D341Med (cell line): ENCODE measurements at places on chromosomes 2 and 18.

DNA sequence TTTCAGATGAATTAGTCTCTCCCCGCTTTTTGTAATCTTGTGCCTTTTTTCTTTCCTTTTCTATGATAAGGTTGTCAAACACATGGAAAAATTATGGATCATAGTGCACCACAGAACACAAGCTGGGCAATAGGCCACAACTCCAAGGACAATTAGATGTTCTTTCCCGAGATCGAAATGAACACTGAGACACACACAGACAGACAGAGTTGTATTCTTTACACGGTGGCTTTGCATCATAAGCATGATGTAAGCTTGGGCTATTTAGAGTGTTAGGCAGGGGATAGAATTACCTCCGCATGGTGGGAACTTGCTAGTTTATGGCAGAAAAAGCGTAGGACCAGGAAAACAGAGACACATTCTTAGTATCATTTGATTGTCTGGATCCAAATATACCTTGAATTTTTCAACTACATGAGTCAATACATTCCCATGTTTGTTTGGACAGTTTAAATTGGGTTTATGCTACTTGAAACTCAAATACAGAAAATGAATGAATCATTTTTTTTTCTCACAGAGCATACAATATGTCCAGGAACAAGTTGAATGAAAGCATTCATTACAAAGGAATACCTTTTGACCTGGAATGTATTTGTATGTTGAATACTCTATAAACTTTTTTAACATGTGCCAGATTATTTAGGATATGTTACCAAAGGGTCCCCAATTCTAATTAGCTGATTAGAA lies 1611.5 kb upstream of the TMEFF2 start:
- DNase-seq: no peak

DNA sequence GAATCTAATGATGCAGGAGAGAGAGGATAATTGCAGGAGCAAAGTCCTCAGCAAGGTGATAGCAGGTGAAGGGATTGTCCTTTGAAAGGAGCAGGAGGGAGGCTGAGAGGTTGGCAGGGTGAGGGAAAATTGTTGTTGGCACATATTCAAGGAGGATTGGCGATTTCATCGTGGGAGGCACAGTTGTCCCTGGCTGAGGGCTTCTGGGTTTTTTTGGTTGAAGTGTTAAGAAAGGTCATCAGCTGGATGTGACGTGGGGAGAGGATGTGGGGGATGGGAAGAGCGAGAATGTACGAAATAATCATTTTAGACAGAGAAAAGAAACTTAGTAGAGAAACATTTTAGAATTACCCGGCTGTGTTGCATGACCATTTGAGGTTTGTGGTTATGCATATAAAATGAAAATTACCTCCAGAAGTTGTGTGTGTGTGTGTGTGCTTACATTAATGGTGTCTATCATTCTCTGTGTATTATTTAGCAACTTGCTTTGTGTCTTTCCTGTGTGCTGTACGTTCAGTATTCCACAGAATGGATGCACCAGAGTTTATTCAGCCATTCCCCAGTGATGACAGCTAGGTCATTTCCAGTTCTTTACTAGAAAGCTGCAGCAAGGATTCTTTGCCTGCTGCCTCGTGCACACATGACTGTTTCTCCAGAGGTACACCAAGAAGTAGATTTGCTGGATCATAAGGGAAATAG lies 67.6 kb downstream of the SDC1 start:
- no peak for DNase-seq

DNA sequence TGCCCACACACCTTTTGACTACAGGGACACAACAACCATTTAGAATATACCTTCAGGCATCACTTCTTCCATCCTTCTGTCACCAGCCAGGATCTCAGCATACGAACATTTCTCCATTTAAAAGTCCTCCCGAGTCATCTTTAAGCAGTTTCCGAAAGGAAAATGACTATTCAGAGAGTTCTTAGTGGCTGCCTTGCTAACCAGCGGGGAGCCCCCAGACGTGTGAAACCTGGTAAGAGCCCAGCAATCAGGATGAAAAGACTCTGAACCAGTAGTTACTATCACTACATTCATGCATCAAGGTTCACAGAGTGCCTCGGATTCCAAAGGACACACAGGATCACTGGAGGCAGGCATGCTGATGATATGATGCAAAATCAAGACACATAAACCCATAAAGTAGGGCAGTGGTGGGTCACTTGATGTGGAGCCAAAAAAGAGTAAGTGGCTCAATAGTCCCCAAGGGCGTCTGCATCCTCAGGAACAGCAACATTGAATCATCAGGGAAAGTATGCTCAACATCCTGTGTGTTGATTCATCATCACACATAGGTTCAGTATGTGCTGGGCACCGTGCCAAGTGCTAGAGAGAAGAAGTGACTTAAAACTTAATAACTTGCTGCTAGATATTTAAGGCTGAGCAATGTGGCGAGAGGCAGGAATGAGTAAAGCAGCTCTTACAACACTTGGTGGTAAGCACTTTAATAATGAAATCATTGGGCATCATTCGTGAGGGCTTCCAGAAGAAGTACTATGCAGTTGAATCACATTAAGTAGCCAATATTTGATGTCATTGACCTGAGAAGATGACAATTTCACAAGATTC lies 4.4 kb downstream of the CCL20 start:
- DNase-seq: no peak

DNA sequence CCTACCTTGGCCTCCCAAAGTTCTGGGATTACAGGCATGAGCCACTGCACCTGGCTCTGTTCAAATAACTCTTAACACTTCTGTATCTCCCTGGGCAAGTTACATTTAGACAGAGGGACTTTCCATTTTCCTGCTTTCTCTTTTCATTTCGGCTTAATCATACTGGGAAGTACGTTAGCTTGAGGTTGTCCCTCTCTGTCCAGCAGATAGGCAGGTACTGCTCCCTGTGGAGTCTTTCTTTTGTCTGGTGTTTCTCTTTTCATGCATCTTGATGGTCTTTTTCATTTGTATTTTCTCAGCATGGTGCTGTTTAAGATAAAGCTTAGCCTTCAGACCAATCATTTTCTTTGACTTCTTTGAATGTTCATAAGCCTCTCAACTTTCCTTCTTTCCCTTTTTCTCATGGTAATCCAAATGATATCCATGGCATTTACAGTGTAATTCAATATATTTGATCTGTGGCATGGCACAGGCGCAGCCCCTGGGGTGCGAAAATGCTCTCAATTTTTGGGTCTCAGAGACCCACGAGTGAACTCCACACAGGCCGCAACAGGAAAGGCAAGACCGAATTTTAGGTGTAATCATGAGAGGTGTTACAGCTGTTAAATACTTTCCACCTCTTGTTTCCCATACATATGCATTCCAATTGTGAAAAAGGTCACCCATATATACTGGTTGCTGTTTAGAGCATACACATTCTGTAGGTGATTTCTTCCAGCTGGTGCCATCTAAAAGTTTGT lies 99.9 kb upstream of the MYO3B start:
- DNase-seq: no peak

DNA sequence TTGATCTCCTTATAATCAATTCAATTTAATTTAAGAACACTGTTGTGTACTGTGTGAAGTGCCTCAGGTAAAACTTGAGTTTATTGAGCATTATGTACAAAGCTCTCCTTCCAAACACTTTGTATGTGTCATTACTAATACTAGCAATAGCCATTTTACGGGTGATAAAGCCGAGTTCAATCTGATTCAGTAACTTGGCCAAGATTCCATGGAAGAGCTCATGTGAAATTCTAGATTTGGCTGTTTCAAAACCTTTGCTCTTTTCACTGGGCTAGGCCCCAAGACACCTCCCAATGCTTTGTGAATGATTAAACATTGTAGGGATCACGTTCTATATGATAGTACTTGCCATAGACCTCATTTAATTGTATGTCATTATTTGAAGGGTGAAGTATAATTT lies 8.9 kb upstream of the NFE2L2 start:
- no peak for DNase-seq

- DNase-seq: no peak
Observed at GRCh38 chr18:79413426-79413825, 17.7 kb downstream of the NFATC1 start.

- no peak for DNase-seq
Observed at GRCh38 chr2:211141646-211142045, 585.2 kb downstream of the CPS1 start.

GRCh38 chr2:67213677-67214402 lies 183.3 kb upstream of the ETAA1 start:
- DNase-seq: no peak

GRCh38 chr18:6315517-6316331 lies 99.0 kb downstream of the L3MBTL4 start:
- DNase-seq: no peak

DNA sequence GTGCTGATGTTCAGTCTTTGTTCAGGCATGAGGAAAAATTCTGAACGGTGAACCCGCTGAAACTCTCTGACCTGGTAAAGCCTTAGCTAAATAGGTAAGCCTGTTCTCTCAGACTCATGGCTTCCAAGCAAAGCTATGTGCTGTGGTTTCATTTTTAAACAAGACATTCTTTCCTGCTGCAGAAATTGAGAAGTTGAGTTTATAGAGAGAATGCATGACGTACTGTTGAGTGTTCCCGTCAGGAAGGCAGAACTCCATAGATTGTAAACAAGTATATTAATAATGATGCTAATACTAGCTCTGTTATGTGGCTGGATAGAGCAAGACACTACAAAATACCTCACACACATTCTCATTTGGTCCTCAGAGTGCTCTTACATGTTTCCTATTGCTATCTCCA lies 424.0 kb upstream of the CRIM1 start:
- no peak for DNase-seq

GRCh38 chr2:199972088-199972626 lies 16.8 kb downstream of the MAIP1 start:
- no peak for DNase-seq

DNA sequence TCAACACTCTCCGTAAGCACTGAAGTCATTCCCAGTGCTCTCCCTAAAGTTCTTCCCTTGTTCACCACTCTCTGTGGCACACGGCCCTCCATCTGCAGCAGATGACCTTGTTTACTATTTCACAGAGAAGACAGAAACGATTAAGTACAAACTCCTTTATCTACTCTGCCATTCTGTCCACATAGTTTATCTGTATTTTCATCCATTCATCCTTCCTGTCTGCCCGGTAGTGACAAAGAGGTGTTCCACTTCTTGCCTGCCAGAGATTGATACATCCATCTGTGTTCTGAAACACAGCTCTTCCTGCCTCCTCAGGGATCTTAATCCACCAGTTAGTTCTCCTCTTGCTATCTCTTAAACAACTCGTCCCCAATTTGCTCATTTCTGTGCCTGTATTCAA lies 77.9 kb upstream of the CD226 start:
- DNase-seq: no peak

GRCh38 chr18:77071711-77072292 lies 60.8 kb downstream of the MBP start:
- DNase-seq: no peak

GRCh38 chr2:16522031-16522831 lies 143.4 kb downstream of the CYRIA start:
- DNase-seq: no peak

DNA sequence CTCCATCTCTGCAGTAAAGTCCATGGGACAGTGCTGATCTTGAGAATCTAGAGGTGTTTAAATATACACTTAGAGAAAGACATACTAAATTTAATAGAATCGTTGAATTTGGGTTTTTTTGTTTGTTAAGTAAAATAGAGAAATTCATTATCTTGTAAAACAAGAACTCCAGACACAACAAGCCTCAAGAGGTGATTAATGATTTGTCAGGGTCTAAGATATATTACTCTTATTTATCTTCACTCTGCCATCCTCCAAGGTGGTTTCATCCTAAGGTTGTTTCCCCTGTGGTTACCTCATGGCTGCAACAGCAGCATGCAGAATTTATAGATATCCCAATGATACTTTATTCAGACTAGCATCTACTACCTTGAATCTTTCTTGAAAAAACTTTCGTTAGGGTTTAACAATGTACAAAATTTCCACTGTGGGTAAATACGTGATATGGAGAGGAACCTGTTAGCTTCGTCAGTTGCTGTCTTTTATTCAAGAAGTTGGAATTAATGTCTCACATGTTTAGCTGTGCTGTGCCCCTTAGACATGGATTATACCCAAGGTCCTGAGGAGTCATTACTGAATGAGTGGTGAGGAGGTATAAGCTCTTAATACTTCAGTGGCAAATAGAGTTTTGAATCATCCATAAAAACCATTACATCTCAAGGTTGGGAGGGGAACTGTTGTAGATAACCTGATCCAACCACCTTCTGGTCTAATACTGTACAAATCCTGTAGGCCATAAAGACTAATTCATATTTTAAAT lies 128.0 kb downstream of the GPD2 start:
- no peak for DNase-seq
